ENCODE measurements at places on chromosomes 2 and 18. TPM values are rescaled to one million over a fixed set of nuclear protein-coding genes. Genes with fewer than 3 reads are reported as not detected.

B3GNT7 gene
- polyA plus RNA-seq, result 47.1 TPM

ARHGAP25 gene
- 2.0 TPM for polyA plus RNA-seq

IL1A gene
- 0.65 TPM for polyA plus RNA-seq

SKA1 gene
- polyA plus RNA-seq, result 14.7 TPM

CENPA gene
- 24.2 TPM for polyA plus RNA-seq

TLX2 gene
- not detected for polyA plus RNA-seq

Data from GM23338 (cell line).